ENCODE measurements at places on chromosomes 3 and 15.

DNA sequence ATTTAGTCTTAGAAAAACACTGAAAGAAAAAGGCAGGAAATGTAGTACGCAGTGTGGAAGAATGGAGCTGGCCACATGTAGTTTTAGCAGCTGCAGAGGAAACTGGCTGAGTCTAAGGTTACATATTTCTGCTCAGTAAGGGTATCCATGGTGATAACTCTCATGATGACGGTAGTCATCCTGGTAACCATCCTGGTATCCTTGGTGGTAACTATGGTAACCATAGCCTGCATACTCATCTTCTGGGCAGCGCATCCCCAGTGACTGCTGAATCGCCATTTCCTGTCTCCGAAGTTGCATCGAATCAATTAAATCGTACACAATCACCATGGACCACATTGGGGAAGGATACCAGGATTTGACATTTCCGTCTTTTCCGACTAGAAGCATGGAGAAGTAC, 35.7 kb downstream of the CCDC80 start:
- DNase-seq: peak; percentile 3

GRCh38 chr3:197181741-197182140, 116.7 kb downstream of the DLG1 start:
- no peak for DNase-seq

- DNase-seq: no peak
Measured at GRCh38 chr3:57230006-57230405, 2.5 kb downstream of the APPL1 start.

GRCh38 chr15:74215958-74216357, 13.4 kb upstream of the STRA6 start:
- DNase-seq: no peak

DNA sequence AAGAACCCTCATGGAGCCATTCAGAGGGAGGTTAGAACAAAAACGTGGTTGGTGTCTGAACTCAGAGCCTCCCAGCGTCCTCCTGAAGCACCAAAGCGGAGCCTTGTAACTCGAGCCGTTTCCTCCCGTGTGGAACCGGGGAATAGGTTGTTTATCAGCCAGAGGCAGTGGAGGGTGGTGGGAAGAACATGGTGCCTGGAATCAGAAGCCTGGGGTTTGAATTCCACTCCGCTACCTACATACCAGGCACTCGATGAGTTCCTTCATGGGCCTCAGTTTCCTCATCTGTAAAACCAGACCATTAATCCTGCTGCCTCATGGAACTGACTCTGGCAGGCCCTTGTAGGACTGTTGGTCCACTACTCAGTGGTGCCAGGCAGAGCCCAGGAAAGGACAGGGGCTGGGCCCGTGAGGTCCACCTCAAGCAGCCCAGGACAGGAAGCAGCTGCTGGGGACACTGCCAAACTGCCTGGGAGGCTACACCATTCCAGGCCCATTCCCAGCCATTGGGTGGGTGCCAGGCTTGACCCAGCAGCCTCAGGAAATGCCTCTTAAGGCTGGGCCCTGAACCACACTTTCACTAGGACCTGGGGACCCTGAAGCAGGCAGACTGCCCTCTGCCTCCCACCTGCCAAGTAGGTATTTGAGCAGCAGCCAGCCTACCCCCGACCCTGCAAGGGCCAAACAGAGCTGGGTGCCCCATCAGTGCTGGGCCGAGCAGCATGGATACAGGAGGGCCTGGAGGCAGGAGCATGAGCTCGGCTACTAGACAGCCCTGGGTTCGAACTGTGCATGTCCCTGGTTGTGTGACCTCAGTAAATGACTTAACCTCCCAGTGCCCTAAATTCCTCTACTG, 33.4 kb downstream of the PRKCD start:
- no peak for DNase-seq

- DNase-seq: no peak
Measured at GRCh38 chr3:180181387-180181786, 144.7 kb upstream of the PEX5L start.

DNA sequence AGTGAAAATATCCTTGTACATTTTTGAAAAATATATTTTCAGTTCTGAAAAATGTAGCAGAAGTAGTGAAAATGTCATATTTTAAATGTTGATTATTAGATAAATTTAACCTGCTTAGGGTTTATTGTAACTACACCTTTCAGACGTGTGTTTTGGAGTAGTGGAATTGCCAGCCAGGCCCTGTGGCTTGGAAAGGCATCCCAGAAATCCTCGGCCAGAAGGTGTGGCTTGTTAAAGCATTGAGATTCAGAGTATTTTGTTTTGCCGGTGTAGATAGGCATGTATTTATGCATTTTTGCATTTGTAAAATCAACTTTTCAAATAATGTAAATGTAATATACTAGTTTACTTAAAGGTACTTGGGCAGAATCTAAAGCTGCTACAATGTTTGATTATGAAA, 7.0 kb downstream of the EBLN2 start:
- no peak for DNase-seq

- no peak for DNase-seq
Measured at GRCh38 chr3:188584958-188585689, 431.2 kb downstream of the LPP start.

- DNase-seq: no peak
Measured at GRCh38 chr3:124552224-124552623, 178.0 kb upstream of the UMPS start.

DNA sequence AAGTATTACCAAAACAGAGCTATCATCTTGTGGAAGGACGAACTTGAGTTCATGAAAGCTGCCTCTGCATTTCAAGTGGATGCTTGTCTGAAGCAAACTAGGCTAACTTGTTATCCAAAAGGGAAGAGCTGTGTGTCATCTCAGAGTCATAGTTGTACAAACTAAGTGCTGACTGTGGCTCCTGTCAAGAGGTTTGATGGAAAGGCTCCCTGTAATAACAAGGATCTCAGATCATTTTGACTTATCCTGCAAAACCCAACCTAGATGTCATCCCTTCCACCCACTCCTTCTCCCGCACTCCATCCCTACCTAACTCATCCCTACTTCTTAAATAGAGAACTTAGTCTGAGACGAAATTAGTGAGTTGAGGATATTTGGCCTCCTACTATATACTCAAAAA, 110.8 kb downstream of the NR2E3 start:
- DNase-seq: no peak

GRCh38 chr3:170486398-170486797, 67.7 kb downstream of the CLDN11 start:
- no peak for DNase-seq

GRCh38 chr3:54353546-54353945, 231.2 kb downstream of the CACNA2D3 start:
- DNase-seq: no peak

- DNase-seq: no peak
Measured at GRCh38 chr15:72803006-72803405, 19.4 kb upstream of the ADPGK start.

- peak; percentile 13 for DNase-seq
Measured at GRCh38 chr3:133572158-133573053, 1.1 kb upstream of the CDV3 start.

DNA sequence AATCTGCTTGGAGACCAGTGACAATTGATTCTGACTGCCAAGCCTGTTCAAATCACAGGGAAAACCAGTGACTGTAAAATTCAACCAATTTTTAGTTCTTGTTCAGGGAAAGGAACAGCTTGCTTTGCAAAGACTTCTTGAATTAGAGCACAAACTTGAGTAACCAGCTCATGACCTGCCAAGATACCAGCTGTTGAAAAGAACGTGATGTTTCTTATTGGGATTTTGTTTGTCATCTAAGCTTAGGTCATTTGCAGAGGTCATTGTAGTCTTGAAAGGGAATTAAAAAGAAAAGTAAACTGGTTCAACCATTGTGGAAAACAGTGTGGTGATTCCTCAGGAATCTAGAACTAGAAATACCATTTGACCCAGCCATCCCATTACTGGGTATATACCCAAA, 428.2 kb downstream of the GRM7 start:
- DNase-seq: no peak

- DNase-seq: no peak
Measured at GRCh38 chr3:127296166-127296565, 8.3 kb upstream of the PRR20G start.

DNA sequence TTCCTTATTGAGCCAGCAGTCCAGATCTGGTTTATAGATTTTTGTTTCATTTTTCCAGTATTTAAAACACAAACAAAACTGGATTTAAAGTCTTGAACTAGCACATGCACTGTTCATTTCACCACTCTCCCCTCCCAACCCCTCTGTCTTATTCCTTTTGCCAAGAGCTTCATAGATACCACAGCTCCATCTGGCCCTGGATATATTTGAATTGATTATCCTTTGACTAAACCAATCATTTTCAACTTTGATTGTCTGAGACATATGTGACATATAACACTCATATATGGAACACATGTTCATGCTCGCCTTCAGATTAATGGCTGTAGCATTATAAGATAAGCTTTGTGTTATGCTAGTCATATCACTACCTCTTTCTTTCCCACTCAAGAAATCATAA, 376.6 kb upstream of the NAALADL2 start:
- DNase-seq: no peak

GRCh38 chr15:95162069-95162468, 930.7 kb downstream of the MCTP2 start:
- no peak for DNase-seq

GRCh38 chr3:158640646-158641045, 3.7 kb upstream of the GFM1 start:
- no peak for DNase-seq

GRCh38 chr3:172154768-172155664, 115.6 kb downstream of the FNDC3B start:
- no peak for DNase-seq

DNA sequence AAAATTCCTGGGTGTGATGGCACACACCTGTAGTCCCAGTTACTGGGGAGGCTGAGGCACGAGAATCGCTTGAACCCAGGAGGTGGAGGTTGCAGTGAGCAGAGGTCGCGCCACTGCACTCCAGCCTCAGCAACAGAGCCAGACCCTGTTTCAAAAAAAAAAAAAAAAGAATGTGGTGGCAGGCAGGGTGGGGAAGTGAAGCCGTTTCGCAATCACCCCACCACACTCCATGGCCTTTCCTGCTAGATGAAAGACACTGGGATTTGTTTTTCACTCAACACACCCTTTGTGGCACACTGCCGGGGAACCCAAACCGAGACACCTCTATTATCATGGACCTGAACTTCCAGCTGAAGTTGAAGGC, 172.4 kb upstream of the IQSEC1 start:
- no peak for DNase-seq

- DNase-seq: no peak
Measured at GRCh38 chr15:85551221-85551832, 170.9 kb downstream of the AKAP13 start.

DNA sequence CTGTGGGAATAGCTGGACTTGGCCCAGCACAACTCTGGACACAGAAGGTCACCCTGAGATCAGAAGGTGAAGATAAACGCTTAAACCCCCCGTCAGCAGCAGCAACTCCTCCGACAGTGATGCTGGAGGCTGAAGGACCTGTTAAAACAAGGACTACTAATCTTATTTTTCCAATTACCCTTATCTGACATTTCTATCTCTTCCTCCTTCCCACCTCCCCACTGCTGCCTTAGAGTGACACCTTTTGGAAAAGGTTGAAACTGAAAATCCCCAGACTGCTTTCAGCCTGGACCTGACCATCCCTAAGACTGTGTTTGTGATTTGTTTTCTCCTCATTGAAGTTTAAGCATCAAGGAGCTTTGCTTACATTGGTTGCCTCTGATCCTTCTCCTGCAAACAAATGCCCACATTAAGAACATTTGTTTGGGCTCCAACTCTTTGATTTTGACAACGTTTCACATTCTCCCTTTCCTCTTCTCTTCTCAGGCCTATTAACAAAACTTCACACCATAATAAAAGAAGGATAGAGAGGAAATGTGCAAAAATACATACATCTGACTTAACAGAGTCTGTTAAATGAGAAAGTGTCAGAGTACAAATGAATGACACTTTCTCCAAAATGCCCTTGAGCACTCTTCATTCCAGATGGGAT, 410.6 kb upstream of the WNT5A start:
- no peak for DNase-seq

DNA sequence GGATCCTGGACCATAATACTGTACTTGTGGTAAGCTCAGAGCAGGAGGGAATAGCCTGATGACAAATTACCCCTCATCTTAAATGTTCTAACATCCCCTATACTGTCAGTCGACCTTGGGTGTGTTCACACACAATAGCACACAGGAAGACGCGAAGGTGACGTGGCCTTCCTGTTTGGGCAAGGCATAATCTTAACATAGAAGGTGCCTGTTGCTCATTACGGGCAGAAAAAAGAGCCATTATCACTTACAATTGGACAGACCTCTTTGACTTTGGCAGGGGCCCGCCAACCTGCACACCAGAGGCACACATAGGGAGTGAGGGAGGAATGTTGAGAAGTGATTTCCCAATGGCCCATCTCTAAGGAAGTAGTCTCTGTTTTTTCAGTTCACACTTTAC, 144.2 kb downstream of the ANO10 start:
- peak; percentile 56 for DNase-seq

DNA sequence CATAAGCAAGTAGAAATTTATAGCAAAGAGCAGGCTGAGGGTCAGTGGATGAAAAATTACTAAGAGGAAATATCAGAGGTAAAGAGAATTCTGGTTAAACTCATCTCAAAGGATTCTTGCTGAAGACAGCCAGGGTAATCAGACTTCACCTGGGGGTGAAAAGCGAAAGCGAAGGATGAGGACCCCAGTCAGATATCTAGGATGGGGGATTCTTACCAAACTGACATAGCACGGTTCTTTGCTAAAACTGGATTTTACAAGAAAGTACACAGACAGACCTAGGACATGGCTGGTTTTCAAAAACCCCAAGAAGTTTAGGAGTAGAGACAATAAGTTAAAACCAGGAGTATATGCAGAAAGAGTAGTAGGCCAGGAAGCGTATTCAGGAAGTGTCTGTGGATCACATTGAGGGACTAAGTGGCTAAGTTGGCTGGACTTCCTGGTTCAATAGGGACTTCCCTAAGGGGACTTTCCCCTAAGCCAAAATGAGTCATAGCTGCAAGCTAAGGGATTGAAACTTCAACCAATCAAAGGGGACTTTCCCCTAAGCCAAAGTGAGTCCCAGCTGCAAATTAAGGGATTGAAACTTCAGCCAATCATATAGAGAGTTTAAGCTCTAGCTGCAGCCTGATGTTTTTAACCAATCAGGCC, 2.4 kb upstream of the CFAP91 start:
- peak; percentile 24 for DNase-seq

DNA sequence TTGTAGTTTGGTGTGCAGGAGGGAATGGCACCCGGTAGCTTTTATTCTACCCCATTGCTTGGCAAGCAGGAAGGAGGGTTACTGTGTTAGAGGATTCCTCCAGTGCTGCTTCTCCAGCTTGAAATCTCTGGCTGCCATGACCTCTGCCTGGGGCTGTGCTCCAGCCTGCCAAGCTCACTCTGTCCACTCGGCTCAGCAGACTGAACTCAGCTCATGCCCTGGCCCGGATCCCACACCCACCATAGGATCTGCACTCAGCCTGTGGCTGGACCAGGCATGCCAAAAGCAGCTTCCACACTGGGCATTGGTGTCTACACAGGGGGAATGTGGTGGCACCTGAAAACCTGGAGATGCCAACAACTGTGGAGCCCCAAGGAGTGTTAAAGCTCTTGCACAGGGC, 26.3 kb downstream of the CLDN16 start:
- no peak for DNase-seq

- no peak for DNase-seq
Measured at GRCh38 chr15:93033434-93034045, 55.5 kb downstream of the RGMA start.

GRCh38 chr15:29910068-29910467, 87.8 kb upstream of the TJP1 start:
- DNase-seq: no peak
